ENCODE measurements at places on chromosomes 12 and 14.

GRCh38 chr12:126974779-126975178 lies 1292.2 kb upstream of the TMEM132C start:
- DNase-seq = no peak

- no peak for DNase-seq
Measured at GRCh38 chr12:53057816-53058500, 8.1 kb downstream of the TNS2 start.

GRCh38 chr12:130796985-130797686 lies 41.9 kb downstream of the STX2 start:
- DNase-seq = no peak

DNA sequence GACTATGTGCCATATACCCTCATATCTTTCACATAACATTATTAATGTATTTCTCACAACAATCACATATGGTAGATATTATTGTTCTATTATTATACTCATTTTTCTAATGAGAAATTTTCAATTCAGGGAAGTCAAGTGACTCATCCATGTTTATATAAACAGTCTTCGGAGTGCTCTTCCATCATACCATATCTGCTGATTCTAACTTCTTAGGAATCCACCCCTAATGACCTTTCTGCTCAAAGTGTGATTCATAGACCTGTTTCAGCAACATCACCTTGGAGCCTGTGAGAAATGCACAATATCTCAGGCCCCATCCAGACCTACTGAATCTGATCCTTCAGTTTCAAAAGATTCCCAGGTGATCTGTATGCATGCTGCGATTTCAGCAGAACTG lies 39.8 kb upstream of the OVCH1 start:
- DNase-seq = no peak

- no peak for DNase-seq
Measured at GRCh38 chr14:58517592-58517991, 90.1 kb downstream of the KIAA0586 start.

- DNase-seq = no peak
Measured at GRCh38 chr12:124283326-124283725, 11.6 kb upstream of the RFLNA start.

DNA sequence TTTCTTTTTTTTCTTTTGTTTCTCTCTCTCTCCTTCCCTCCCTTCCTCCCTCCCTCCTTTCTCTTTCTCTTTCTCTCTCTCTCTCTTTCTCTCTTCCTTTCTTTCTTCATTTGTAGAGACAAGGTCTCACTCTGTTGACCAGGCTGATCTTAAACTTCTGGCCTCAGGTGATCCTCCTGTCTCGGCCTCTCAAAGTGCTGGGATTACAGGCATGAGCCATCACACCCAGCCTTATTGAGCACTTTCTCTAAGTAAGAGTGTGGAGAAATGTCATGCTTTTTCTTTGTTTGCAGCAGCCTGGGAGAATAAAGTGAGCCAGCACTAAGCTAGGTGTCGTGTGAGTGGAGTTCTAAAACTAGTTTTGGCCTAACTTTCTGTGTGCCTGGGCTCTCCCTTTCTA lies 74.0 kb downstream of the TTC7B start:
- no peak for DNase-seq

GRCh38 chr12:12441429-12441807 lies 84.5 kb downstream of the BORCS5 start:
- no peak for DNase-seq

DNA sequence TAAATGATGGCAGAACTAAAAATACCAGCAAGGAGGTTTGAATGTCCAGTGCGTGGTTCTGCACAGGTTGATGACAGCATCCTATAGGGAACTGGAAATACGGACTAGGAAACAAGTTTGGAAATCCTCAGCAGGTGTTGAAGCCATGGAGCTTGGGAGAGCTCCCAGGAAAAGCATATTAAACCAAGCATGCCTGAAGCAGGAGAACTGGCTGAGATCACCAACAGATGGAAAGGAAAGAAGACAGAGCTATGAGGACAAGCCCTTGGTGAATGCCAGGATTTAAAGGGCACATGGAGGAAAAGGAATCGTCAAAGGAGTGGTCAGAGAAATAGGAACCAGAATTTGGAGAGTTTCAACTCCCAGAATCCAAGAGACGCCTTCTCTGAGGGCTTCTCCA lies 21.2 kb upstream of the ELK3 start:
- no peak for DNase-seq

DNA sequence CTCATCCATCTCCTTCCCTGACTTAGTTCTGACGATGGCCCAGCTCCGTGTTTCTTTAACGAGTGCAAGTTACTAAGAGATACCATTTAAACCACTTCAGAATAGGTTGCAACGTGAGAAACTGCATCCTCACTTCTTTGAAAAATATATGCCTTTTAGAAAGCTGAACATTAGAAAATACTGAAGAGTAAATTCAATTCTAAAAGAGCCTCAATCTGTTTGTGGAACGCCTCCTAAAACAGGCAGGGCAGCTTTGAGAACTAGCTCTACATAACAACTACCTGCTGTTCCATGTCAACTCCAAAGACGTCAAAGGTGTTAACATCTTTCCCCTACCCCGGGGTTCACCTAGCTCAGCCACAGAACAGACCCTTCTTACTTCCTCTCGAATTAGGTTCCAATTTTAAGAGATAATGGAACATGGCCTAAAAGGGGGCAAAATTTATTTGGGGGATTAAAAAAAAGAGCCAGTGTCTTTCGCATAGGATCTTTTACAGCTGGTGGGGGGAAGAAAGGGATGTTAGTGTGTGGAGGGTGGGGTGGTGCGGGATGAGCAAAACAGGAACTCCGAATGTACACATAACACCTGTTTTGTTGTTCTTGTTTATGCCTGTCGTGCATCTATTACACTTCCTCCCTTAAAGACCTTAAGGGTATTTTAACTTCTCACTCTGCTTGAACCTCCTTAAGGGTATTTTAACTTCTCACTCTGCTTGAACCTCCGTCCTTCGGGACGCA lies 3.3 kb downstream of the BHLHE41 start:
- DNase-seq = no peak

Data from HS-5 (cell line).